Activated CD8-positive, alpha-beta memory T cell treated with anti-CD3 and anti-CD28 coated beads, Interleukin-2, amount 50 U/mL, for 4 hours (primary cell): ENCODE measurements at places on chromosomes 7 and 10.

DNA sequence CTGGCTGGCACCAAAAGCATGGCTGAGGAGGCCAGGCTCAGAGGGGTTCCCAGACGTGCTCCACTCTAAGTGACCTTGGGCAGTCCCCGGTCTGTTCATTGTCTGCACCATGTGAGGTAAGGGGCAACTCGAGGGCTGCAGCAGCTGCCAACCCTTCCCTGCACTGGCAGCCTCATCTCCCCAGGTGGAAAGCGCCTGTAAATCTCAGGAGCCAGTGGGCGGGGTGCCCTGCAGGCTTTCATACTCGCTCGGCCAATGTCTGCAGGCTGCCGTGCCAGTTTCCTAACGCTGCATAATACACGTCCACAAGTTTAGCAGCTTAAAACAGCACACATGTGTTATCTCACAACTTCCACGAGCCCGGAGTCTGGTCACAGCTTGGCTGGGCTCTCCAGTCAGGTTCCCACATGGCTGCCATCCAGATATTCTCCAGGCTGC lies 12.6 kb upstream of the GDF10 start:
- no peak for DNase-seq

DNA sequence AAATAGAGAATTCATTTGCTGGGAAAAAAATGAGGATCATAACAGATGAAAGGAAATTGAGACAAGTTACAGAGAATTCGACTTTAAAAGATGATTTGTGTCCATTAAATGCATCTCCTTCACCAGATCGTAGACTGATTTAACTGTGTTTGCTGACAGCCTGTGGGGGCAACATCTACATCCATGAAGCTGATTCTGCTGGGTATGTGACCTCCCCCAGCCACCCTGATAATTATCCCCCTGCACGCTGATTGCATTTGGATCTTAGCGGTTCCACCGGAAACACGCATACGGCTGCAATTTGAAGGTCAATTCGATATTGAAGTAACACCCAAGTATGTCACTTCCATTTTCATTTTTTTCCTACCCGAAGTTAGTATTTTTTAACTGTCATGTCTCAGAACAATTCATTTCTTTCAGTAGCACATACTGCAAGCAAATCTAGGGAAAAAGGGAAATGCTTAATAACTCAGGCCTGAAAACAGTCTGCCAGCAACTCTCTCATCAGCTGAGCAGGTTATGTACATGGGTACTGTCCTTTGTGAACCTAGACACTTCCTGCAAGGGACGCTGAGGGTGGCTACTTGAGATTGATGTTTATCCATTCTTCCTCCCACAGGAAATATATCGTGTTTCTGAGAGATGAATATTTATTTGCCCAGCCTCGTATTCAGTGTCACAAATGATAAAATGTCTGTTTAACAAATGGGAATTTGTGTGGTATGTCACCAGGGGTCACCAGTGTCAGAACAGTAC lies 134.9 kb downstream of the ZNF22 start:
- no peak for DNase-seq

DNA sequence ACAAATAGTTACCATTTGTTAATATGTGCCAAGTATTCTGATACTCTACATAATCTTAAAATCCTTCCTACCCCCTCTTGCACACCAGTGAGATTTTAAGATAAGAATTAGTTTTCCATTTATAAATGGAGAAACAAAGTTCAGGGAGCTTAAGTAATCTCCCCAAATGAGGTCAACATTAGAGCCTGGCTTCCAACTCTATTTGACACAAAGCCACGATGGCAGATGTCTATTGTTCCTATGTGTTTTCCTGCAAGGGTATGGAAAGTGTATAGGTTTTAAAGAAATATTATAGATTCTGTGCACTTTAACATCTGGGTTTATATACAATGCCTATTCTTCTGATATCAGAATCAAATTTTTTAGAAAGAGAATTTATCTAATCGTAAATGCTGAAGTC lies 143.9 kb upstream of the SEMA3C start:
- DNase-seq: no peak

DNA sequence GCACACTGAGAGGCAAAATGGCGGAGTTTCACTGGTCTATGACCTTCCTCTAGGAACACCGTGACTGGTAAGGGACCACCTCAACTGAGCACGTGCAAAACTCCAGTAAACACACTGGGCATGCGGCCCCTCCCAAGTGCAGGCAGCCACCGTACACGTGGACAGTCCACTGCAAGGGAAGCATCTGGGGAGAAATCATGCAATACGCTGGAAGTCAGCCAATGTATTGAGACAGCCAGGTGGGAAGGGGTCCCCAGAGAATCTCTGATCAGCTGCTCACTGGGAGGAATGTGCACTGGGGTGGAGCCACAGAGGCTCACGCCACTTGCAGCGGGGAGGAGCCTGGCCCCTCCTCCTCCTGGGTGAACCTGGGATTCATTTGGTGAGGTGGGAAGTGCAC lies 49.3 kb downstream of the CFAP46 start:
- no peak for DNase-seq

DNA sequence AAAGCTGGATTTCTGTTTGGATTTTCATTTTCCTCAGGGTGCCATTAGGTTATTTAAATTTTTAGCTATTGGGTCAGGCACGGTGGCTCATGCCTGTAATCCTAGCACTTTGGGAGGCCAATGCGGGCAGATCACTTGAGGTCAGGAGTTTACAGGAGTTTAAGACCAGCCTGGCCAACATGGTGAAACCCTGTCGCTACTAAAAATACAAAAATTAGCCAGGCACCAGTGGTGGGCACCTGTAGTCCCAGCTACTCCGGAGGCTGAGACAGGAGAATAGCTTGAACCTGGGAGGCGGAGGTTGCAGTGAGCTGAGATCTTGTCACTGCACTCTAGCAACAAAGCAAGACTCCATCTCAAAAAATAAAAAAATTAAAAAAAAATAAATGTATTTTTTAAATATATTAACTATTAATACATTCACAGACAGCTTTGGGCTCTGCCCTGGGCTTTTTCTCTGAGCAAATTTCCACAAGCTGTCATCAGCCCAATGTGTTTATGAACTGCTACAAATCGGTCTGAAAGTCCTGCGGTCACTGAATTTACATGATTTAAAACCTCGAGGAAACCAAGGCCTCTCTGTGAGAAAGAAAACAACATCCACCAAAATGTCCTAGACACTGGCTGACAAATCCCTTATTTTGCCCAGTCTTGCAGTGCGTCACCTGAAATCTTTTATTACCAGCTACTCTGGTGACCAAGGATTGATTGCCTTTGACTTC lies 19.2 kb upstream of the PLEKHS1 start:
- DNase-seq: no peak

- DNase-seq: no peak
Observed at GRCh38 chr7:3141326-3141725, 97.7 kb upstream of the CARD11 start.

DNA sequence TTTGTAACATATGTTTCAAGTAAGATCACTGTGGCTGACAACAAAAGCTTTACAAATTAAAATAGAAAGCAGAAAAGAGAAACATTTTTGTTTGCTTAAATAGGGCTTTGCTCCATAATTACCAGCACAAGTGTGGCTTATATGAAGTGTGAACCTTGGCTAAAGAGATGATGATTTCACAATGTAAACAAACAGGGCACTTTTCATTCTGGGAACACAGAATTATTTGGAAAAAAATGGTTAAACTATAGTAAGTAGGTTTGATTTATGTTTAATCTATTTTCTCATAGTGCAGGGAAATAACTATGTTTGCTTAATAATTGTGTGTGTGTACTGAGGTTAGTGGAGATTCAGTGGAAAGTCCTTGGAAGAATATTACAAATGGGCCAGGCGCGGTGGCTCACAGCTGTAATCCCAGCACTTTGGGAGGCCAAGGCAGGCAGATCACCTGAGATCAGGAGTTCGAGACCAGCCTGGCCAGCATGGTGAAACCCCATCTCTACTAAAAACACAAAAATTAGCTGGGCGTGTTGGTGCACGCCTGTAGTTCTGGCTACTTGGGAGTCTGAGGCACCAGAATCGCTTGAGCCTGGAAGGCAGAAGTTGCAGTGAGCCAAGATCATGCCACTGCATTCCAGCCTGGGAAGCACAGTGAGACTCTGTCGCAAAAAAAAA lies 19.1 kb upstream of the OTUD1 start:
- no peak for DNase-seq

DNA sequence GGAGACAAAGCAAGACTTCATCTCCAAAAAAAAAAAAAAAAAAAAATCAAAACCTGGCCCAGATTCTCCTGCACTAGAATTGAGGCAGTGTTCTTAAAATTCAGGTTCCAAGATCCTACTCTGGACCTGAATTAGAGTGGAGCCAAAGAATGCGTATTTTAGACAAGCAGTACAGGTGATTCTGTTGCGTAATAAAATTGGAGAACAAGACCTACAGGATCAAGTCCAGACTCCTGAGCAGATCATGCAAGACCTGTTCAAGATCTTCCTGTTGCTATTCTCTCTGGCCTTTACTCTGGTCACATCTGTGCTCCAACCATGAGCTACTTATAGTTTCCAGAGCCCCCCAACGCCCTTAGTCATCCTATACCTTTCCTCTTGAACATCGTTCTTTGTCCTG lies 51.5 kb upstream of the RSBN1L start:
- no peak for DNase-seq

- DNase-seq: no peak
Observed at GRCh38 chr10:3702056-3702546, 82.9 kb downstream of the KLF6 start.

- DNase-seq: no peak
Observed at GRCh38 chr7:193481-194251, 1.3 kb downstream of the FAM20C start.

- DNase-seq: no peak
Observed at GRCh38 chr10:6678956-6679355, 98.9 kb upstream of the PRKCQ start.

DNA sequence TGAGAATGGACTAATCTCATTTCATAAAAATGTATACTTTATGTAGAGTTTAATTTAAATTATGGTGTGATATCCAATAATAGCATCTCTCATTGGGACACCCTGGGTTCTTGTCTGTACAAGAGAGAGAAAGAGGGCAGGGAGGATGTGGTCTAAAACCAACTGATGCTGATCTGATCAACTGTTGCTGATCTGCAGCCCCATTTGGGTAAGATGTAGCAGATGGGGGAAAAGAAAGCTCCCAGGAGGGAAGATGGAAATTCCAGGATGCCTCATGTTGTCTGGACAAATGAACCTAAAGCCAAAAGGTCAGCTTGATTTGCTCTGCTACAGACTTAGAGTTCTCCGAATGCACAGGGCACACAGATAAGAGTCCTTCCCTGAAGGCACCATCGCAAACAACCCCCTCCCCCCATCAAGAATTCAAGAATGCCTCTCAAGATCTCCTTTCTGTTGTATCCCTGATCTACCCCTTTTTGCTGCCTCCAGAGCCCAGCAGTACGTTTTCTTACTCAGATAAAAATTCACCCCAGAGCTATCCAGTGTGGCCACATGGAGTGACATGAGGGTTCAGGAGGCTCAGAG lies 171.4 kb upstream of the INHBA start:
- DNase-seq: no peak
